GM18507 (cell line): ENCODE measurements at places on chromosomes 3 and 15.

GRCh38 chr3:72665701-72666446, 182.4 kb downstream of the SHQ1 start:
- peak; percentile 20 for DNase-seq

DNA sequence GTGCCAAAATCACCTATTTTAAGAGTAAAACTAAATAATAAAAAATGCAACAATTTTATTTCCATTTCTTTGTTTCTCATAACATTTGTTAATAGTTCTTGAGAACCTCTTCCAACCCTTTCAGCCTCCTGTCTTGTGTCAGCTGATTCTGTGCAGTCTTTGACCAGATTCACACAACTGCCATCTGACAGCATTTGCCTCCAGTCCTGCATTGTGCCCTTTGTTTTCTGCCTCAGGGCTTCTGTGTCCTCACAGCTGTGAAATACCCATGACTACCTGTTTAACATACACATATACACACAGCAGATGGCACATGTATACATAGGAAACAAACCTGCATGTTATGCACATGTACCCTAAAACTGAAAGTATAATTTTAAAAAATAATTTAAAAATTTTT, 13.2 kb upstream of the CNTN6 start:
- no peak for DNase-seq

DNA sequence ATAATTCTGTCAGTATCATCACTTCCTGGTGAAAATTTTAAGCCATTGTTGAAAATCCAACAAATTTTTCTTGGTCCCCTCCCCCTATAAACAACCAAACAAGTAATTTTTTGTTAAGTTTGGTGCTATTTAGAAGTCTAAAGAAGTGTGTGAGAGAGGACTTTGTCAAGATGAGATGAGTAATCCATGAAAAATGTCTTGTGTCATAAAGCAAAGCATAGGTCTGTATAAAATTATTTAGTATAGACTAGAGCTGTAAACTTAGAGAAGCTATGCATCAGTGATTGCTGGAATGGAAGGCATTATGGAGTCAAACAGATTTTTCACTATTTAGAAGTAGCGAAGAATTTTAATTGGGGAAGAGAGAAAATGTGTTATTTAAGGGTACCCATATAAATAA, 31.4 kb downstream of the MAPK6 start:
- DNase-seq = no peak

- DNase-seq = no peak
Measured at GRCh38 chr15:75153565-75154276, 48.0 kb upstream of the C15orf39 start.

DNA sequence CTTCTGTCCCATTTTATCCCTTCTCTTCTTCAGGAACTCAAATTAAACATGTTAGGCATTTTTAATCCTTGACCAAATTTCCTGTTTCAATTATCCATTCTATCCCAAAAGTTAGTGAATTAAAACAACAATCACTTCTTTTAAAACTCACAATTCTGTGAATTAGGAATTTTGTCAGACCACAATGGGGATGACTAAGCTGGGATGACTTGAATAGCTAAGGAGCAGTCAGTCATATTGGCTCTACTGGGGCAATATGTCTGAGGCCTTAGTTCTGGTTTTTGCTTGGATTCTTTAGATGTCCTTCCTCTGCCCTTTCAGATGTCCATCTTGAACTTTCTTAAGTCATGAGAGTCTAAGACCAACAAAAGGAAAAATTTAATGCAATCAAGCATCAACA, 178.2 kb upstream of the TGFBR2 start:
- no peak for DNase-seq

DNA sequence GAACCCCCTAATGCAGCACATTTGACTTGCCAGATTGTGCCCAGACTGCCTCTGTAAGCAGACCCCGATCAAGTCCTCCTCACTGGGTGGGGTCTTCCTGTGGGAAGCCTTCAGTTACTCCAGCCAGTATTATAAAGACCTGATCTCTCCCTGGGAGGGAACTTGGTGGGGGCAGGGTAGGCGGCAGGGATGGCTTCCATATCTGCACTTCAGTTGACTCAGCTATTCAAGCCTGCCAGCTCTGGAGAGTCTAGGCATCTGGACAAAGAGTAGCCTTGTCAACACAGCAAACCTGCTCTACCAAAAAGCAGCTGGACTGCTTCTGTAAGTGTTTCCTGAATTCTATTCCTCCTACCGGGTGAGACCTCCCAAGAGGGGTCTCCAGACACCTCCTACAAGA, 21.0 kb upstream of the SLC25A38 start:
- DNase-seq = no peak
